ENCODE measurements at places on chromosomes 16 and 17. TPM values are rescaled to one million over a fixed set of nuclear protein-coding genes. Genes with fewer than 3 reads are reported as not detected.

- DNase-seq: peak; percentile 57
These were observed 11.8 kb downstream of the HID1 start for GRCh38 chr17:74960570-74961342.

- peak; percentile 80 for DNase-seq
These were observed at the start of gene RPH3AL for GRCh38 chr17:352421-353212. RPH3AL (minus strand) TSS chr17:352807; CDS start chr17:327543, 25,264 bp downstream.

ARHGDIG gene
- total RNA-seq: not detected

CHD9NB gene
- 3.0 TPM for total RNA-seq

DNA sequence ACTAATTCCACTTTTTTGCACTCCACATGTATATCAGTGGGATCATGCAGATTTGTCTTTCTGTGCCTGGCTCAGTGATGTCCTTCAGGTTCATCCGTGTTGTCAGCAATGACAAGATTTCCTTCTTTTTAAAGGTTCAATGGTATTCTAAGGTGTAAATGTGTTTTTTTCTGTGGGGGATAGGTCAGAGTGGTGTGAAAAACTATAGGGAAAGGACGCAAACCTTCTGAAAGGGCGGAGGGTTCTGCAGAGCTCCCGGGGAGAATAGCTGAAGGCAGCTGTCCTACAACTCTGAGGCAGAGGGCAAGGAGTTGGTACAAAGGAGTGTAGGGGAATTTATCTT lies 21.9 kb upstream of the CSNK1D start:
- DNase-seq: no peak

KRTAP3-1 gene
- not detected for total RNA-seq

DNA sequence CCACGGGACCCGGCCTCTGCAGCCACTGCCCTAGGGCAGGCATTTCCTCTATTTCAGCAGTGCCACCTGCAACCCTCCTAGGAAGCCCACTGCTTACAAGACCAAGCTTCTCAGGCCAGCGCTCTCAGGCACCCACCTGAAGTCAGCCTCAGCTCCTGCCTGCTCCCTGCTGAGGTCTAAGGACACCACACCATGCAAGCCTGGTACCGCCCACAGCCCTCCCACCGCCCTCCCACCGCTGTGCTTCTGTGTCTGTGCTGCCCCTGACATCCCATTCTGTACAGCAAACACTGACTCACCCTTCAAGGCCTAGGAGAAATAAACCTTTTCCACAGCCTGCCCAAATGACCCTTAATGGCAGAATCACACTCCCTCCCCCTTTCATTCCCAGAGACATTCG lies 6.3 kb downstream of the CLUH start:
- no peak for DNase-seq

ATP6V0A1 gene
- 91.8 TPM for total RNA-seq

SULT1A3 gene
- 58.7 TPM for total RNA-seq

DNA sequence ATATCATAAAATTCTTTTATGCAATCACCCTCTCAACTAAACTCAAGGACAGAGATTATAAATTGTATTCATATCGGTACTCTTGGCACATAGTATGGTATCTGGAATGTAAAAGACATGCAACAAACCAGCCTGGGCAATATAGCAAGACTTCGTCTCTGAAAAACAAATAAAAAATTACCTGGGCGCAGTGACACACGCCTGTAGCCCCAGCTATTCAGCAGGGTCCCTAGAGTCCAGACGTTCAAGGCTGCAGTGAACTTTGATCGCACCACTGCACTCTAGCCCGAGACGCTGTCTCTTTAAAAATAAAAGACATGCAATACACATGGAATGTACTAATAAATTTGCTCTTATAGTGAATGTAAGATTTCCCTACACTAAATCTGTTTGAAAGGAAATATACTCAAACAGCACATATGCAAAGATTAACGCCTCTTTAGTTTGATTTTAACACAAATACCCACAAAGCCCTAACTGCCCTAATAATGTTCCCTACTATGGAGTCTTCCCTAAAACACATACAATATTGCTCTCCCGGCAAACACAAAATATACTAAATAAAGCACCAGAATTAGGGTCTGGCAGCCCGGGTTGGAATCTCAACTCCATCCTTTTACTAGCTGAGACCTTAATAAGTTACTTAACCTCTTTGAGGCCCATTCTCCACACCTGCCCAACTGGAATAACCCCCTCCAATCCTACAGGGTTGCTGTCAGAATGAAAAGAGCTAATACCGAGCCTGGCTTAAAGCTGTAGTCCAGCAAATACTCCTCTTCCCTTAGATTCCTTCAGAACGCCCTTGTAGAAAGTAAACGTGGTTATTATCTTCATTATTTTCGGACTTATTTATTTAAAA lies 1.2 kb downstream of the ABCA5 start:
- DNase-seq: peak; percentile 46

DNA sequence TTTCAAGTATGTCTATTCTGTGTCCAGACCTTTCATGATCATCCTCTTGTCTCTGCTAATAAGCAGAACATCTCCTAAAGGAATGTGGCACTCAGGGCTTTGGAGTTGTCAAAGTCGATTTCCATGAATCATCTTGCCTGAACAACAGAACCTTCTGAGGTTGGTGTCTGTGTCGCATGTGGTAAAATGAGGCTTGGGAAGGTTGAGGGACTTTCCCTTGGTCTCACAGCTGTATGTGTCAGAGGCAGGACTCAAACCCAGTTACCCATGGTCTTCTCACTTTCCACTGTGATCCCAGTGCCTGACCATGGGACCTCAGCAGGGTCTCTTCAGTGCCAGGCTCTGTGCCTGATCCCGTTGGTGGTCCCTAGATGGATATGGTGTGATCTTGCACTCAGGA lies 4.2 kb upstream of the GPRC5B start:
- no peak for DNase-seq

DNA sequence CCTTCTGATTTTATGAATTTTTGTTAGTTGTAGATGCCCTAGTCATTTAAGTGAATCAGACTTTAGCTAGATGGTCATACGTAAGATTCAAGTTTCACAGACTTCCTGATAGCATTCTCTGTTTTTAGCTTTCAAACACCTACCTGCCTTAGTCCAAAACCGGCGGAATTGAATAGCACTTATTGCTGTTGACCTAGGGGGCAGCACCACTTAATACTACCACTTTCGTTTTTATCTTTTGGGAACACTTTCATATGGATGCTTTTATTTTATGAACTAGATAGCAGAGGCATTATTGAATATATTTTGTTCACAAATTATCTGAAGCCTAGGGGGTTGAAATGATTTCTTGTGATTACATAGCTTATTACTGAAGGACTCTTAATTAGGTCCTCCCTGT lies 31.5 kb downstream of the TADA2A start:
- no peak for DNase-seq

- DNase-seq: no peak
These were observed 23.2 kb downstream of the HSD11B2 start for GRCh38 chr16:67454104-67454503.

TTYH2 gene
- 4.1 TPM for total RNA-seq

- no peak for DNase-seq
These were observed 69.9 kb downstream of the USP32 start for GRCh38 chr17:60322056-60322387.

GAST gene
- not detected for total RNA-seq

DNA sequence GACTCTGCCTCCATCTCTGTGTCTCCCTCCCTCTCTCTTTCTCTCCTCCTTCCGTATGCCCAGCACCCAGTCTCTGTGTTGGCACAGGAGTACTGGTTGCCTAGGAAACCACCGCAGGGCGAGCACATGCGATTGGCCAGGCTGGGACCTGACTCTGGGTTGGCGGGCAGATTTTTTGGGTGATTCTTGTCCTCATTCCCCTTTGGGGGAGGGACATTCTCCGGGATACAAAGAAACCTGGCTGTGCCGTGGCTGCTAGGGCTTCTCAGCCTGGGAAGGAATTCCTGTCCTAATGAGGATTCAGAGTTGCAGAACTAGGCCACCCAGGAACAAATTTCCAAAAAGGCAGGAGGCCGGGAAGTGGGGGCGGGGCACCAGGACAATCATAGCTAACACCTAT lies 168.9 kb downstream of the SHISA9 start:
- DNase-seq: no peak

CCL7 gene
- not detected for total RNA-seq

DNA sequence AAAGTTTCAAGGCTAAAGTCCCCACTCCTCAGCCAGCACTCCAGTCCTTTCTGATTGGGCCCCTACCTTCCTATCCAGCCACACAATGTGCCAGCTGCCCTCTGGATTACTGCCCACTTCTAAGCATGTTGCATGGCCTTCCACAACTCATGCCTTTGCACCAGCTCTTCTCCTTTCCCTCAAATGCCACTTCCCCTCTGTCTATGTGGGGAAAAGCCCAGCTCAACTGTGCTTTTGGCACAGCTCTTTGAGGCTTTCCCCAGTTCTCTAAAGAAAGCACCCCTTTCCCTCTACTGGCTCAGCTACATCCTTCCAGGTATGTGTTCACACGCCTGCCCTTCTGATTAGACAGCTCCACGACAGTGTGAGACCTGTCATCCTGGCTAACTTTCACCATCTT lies 18.5 kb downstream of the GTF3C1 start:
- DNase-seq: no peak

GRCh38 chr17:68054296-68054900 lies 18.9 kb downstream of the KPNA2 start:
- no peak for DNase-seq

- DNase-seq: no peak
These were observed 589 bp downstream of the CLCN7 start for GRCh38 chr16:1474082-1474795.

DNA sequence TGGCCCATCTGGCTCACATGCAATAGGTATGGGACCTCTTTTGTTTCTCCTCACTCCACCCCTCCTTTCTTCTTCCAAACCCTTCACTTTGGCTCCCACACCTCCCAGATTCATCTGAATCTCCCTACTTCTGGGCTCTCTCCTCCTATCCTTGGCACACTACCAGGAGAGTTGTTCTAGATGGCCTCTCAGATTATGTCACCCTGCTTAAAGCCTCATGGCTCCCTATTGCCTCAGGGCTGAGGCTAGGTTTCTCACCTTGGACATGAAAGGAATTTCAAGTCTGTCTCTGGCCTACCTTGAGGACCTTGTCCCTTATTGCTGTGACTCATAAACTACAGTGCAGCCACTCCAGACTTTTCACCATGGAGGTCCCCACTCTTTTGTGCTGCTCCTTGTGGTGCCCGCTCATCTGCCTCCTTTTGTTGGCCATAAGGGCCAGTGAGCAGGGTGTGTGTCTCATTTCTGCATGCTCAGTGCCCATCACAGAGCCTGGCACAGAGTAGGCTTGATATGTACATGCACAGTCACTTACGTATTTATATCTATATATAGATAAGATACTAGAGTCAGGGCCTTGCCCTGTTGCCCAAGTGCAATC lies 1.0 kb upstream of the MFAP4 start:
- DNase-seq: no peak

CCL15 gene
- 39.5 TPM for total RNA-seq

PTX4 gene
- total RNA-seq: not detected

GRCh38 chr17:72416905-72417304 lies 296.1 kb downstream of the SOX9 start:
- DNase-seq: no peak

- DNase-seq: no peak
These were observed 93.7 kb downstream of the TBC1D16 start for GRCh38 chr17:79942011-79942405.

GRCh38 chr17:82974136-82974952 lies 105.1 kb upstream of the METRNL start:
- no peak for DNase-seq

GRCh38 chr16:14296663-14297062 lies 225.5 kb downstream of the MRTFB start:
- no peak for DNase-seq

GRCh38 chr16:51228097-51228659 lies 77.1 kb upstream of the SALL1 start:
- DNase-seq: no peak

DNA sequence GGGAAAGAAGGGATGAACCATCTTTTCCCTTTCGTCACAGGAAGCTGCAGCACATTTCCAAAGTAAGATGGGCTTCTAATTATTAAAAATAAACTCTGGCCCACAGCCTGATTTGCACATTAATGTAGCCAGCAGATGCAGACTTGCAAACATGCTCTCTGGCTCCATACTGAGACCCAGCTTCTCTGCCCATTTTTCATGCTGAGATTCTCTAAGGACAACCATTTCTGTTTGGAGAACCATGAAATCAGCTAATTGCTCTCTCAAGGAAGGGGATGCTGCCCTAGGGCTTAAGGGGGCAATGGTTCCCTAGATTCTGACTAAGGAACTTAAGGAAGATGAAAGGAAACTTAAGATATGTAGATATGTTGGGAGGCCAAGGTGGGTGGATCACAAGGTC lies 63.0 kb upstream of the CES5A start:
- no peak for DNase-seq

GRCh38 chr17:78497115-78497540 lies 80.1 kb downstream of the DNAH17 start:
- peak; percentile 67 for DNase-seq

GRCh38 chr16:49505556-49505955 lies 132.0 kb downstream of the C16orf78 start:
- DNase-seq: no peak

GRCh38 chr17:65833214-65833613 lies 271.8 kb upstream of the AXIN2 start:
- DNase-seq: no peak

DNA sequence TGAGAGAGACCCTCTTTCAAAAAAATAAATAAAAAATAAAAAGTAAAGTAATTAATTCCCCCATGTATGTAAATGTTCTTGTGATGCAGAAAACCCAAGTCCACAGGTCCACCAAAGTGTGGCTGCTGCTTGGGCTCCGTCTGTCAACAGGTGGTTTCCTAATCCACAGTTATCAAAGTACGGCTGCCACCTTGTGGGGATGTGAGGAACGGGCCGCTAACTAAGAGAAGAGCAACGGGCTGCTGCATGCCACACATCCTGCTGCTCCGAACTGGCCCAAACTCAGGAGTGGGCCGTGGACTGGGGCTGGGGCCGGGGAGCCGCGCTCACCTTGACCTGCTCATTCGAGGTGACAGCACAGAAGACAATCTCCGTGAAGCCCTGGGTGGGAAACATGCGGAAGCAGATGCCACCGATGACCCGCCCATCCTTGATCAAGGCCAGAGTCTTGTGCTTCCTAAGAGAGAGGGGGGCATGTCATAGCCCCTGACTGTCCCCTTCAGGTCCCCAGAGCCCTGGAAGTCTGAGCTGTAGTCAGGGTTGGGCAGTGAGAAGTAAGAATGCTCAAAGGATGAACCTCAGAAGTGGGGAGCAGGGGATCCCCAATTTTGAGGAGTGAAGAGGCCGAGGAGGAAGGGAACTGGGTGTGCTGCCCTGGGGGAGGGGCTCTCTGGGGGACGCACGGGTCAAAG lies 4.3 kb downstream of the KAT2A start:
- peak; percentile 90 for DNase-seq

KRT17 gene
- not detected for total RNA-seq

DNA sequence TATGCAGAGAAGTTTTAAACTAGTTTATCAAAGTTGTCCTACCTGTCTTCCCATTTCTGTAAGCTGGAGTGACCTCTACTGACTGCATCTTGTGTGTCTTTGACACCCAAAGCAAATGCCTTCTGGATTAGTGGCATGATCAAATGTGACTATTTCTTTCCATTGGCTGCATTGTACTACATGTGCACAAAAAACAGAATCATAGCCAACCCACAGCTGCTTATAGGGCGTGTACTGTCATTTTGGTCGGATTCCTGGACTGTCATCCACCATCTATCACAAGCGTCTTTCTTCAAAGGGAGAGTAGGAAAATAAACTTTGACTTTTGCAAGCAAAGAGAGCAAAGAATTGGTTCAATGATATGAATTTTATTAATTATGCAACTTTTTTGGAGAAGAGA lies 310.6 kb downstream of the MAP2K6 start:
- no peak for DNase-seq

PIGW gene
- total RNA-seq: 4.6 TPM
